ENCODE measurements at places on chromosomes 1 and 21.

- DNase-seq, result no peak
Observed at GRCh38 chr21:26912466-26912865, 54.4 kb downstream of the ADAMTS5 start.

GRCh38 chr21:25326181-25326580 lies 281.1 kb downstream of the MRPL39 start:
- no peak for DNase-seq

- no peak for DNase-seq
Observed at GRCh38 chr1:150366416-150367296, 2.7 kb downstream of the RPRD2 start.

DNA sequence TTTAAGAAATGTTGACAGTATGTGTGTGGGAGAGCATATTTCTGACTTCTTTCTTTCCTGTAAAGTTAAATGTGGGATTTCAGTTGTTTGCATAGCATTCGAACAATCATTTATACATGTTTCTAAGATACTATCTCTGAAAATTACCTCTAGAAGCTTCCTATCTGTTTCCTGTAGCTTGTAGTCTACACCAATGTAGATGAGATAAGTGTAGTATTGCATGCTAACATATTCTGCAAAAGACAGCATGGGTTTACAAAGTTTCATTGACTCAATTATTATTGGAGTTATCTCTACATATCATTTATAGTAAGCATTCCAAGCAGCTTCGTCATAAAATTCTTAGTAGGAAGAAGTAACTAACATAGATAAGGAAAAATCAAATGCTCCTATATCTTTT lies 98.9 kb upstream of the DPYD start:
- DNase-seq, result no peak

- DNase-seq, result peak; percentile 28
Observed at GRCh38 chr1:221840511-221841243, 98.8 kb upstream of the DUSP10 start.

DNA sequence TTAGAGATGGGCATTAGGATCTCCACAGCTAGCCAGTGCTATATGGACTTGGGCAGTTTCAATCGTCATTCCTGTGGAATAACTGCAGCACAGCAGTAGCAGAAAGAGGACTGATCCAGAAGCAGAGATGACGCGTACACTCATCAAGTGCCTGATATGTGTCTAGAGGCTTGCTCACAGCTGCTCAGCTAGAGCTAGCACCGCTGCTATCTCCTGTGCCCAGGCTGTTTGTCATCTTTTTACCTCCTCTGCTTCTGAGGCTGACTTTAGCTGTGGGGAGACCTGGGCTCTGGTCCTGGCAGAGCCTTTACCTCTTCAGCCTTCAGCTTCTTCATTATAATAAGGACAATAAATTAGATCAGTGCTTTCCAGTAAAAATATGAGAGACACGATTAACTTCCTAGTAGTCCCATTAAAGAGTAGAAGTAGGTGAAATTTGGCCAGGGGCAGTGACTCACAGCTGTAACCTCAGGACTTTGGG lies 5.3 kb downstream of the TENT5C start:
- peak; percentile 8 for DNase-seq

GRCh38 chr1:60573726-60574409 lies 500.3 kb upstream of the C1orf87 start:
- DNase-seq, result no peak

Data from activated B cell treated with CpG ODN at 0.5 μM for 24 hours (primary cell).